Esophagus squamous epithelium (tissue), 5 donors: ENCODE measurements at places on chromosomes 4 and X.

DNA sequence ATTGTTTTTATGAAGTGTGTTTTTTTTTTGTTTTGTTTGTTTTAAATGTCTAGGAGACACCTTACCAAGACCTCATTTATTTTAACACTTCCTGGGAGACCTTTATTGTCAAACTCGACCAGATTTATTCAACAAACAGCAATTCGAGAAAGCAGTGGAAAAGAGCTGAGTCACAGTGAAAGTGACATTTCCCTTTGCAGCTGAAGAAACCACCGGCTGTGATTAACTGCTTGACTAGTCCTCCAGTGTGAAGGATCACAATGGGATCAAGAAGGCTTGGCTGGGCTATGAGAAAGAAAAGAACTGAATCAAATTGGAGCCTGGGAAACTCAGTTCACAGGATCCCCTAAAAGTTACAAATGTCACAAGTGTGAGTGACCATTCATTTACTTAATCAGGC is 11.9 kb upstream of the ADH7 start:
- no peak for DNase-seq

DNA sequence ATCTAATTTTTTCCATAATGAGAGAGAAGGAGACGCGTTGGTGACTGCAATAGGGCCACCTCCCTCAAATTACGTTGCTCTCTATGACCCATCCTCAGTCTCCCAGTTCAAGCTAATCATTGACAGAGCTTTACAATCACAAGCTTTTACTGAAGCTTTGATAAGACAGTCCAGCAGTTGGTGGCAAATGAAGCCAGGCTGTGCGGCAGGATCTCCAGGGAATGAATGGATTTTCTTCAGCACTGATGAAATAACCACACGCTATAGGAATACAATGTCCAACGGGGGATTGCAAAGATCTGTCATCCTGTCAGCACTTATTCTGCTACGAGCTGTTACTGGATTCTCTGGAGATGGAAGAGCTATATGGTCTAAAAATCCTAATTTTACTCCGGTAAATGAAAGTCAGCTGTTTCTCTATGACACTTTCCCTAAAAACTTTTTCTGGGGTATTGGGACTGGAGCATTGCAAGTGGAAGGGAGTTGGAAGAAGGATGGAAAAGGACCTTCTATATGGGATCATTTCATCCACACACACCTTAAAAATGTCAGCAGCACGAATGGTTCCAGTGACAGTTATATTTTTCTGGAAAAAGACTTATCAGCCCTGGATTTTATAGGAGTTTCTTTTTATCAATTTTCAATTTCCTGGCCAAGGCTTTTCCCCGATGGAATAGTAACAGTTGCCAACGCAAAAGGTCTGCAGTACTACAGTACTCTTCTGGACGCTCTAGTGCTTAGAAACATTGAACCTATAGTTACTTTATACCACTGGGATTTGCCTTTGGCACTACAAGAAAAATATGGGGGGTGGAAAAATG is at the start of gene KLB:
Gene KLB, plus strand, starts transcription at position 168 of the 821 bp plus-strand sequence. Its CDS starts 20 bp downstream, at position 188.
- no peak for DNase-seq

DNA sequence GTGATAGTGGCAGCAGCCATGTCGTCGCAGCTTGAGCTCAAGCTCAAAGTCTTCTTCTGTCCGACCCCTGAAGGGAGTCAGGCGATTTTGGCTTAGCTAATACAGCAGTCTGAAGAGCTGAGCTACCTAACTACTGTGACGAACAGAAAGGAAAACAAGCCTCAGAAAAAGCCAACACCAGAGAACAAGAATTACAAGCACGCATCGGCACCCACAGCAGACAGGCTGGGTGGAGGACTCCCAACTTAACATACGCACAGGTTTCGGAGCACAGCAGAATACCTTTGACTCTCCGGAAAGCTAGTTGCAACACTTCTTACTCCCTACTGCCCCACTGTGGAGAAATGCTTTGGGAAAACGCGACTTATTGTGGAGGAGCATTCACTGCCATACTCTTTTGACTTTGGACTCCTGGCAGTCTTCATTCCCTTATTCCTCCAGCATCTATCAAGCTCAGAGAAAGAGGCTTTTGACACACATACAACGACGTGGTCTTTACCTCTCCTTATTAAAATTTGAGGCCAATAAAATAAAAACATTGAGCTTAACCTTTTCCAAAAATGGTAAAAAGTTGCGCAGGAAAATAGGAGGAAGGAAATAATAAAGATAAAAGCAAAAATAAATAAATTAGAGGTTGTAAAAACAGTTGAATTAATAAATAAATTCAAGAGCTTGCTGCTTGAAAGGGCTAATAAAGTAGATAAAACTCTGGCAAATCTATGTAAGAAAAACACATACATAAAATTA is 41.3 kb upstream of the GPC3 start:
- no peak for DNase-seq

- no peak for DNase-seq
These were observed 100.9 kb downstream of the LCORL start for GRCh38 chr4:17920681-17921080.

- DNase-seq = no peak
These were observed 82.4 kb upstream of the SMIM10 start for GRCh38 chrX:134908356-134908755.

- DNase-seq = no peak
These were observed 211.3 kb upstream of the INTU start for GRCh38 chr4:127421437-127421836.

DNA sequence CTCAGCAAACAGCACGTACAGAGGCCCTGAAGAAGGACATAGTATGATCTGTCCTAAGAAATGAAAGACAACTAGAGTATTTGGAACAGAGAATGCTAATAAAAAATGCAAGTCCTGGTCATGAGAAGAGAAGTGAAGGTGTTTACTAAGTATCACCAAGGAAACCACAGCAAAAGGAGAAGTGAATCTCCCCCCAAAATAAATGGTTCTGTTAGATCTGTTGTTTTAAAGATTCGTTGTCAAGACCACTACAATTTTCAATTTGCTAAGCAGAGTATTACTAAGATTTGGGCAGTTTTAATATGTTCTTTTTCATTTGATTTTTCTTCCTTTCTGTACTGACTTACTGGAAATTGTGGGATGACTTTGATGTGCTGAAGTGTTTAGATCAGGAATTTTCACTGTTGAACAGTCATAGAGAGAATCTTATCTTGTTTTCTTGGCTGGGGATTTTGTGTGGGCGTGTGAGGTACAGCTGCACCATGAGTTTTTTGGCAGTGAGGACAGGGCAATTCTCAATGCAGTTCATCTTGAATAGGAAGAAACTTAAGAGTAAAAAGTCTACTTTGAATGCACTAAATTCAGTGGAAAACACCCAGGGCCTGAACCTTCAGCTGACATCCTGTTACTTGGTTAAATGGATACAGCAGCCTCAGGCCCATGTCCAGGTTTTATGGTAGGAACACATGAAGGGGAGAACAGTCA is 132.2 kb downstream of the STIM2 start:
- DNase-seq = no peak

GRCh38 chr4:108804648-108805273 is 41.9 kb upstream of the ETNPPL start:
- no peak for DNase-seq

DNA sequence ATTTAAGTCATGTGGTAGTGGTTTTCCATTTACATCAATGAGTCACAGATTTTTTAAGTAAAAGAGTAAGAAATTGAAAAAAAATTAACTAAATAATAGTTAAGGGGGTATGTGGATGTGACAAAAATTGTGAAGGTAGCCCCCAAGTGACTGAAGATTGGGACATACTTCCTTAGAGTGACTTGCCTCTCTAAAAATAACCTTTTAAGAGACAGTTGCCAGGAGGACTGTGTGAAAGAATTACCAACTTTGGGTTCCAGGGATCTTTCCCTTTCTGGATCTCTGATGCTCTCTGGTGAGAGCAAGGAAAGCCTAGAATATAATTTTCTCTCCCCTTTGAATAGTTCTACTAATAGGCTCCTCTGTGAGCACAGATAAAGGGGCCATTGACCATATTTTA is 42.7 kb downstream of the NHSL2 start:
- no peak for DNase-seq

- DNase-seq = no peak
These were observed 23.3 kb upstream of the CHRNA9 start for GRCh38 chr4:40311811-40312346.

GRCh38 chr4:83873996-83874395 is 338.1 kb downstream of the GPAT3 start:
- DNase-seq = no peak

GRCh38 chr4:2714061-2714770 is 41.9 kb downstream of the TNIP2 start:
- no peak for DNase-seq

GRCh38 chr4:126223784-126224407 is 909.1 kb downstream of the FAT4 start:
- no peak for DNase-seq

GRCh38 chr4:100517864-100518341 is at the start of gene EMCN:
Gene EMCN, minus strand, starts transcription at chr4:100518022. Its CDS starts 108 bp downstream, at chr4:100517914.
- DNase-seq = no peak

DNA sequence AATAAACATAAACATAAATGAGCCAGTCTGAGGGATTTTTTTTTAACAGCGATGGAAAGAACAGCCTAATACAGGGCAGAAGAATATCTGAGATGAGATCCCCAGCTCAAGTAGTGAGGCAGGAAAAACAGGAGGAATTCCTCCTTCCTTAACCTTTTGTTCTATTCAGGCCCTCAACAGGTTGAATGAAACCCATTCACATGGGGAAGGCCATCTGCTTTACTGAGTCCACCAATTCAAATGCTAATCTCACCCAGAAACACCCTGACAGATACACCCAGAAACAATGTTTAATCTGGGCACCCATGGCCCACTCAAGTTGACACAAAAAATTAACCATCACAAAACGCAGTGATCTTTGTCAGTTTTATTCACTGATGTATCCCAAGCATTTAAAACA is 45.5 kb downstream of the SMIM31 start:
- DNase-seq = no peak

- DNase-seq = no peak
These were observed 75.6 kb downstream of the BMPR1B start for GRCh38 chr4:94833394-94833793.

GRCh38 chr4:56195025-56195424 is 192.3 kb downstream of the AASDH start:
- no peak for DNase-seq

DNA sequence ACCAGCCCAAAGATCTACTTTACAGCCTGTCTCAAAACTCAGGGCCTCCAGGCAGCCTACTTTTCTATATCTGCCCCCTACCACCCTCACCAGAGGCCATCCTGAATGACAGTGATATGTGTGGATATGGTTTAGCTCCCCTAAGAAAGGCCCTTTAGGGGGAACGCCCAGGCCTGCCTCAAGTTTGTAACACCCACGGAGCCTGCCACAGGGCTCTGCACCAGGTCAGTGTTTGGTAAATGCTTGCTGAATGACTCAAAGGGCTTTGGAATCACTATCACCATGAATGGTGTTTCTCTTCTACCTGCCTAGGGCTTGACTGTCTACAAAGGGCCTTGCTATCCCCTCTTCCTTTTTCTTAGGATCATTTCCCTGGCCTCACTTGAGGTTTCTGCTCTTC is 11.3 kb upstream of the LONRF3 start:
- DNase-seq = no peak

- DNase-seq = no peak
These were observed 13.9 kb upstream of the ETDC start for GRCh38 chrX:135295238-135295943.

- DNase-seq = no peak
These were observed 79.4 kb upstream of the CLDN34 start for GRCh38 chrX:9887659-9888297.

- no peak for DNase-seq
These were observed 66.7 kb upstream of the BOD1L1 start for GRCh38 chr4:13694256-13694655.

GRCh38 chr4:135186002-135186401 is 984.4 kb upstream of the PABPC4L start:
- DNase-seq = no peak

DNA sequence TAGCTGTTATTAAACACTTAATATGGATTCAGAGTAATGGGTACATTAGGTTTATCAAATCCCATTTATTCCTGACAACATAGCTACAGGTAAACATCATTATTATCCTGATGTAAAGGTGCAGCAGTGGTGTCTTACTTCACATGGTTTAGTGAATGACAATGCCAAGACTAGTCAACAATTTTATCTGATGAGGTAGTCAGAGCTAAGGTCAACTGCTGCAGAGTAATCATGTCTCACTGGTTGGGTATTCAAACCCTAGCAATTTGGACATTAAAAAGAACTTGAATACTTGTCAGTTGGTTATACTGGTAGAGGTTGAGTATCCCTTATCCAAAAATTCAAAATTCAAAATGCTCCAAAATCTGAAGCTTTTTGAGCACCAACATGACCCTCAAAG is 117.6 kb downstream of the MAB21L2 start:
- no peak for DNase-seq

- DNase-seq = no peak
These were observed 106.8 kb downstream of the STK32B start for GRCh38 chr4:5157791-5158770.

- DNase-seq = no peak
These were observed 15.0 kb downstream of the SCARB2 start for GRCh38 chr4:76198411-76199237.

- DNase-seq = no peak
These were observed 42.1 kb downstream of the PDGFC start for GRCh38 chr4:156929386-156930105.
